ENCODE measurements at places on chromosomes 1 and 21.

GRCh38 chr1:31980835-31981455 lies 32.7 kb upstream of the KHDRBS1 start:
- no peak for DNase-seq

- DNase-seq, result no peak
Observed at GRCh38 chr1:197367627-197368026, 99.6 kb downstream of the CRB1 start.

GRCh38 chr1:47764461-47765046 lies 232.6 kb downstream of the TRABD2B start:
- DNase-seq, result no peak

DNA sequence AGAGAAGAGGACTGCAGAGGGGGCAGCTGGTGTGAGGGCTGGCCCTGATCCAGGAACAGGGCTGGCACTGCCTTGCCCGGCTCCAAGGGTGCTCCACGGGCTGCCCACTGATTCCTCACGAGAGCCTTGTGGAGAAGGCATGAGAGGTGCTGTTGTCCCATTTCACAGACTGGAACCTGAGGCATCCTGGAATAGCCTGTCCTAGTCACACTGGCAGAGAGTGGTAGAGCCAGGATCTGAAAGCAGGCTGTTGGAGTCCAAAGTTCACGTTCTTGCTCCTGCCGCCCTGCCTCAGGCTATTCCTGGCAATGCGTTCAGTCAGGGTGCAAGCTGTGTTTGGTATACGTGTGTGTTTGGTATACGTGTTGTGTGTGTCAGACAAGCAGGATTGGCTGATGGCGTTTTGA lies 1.8 kb downstream of the RER1 start:
- no peak for DNase-seq

- DNase-seq, result no peak
Observed at GRCh38 chr1:95003433-95003738, 69.4 kb downstream of the ALG14 start.

Measured in left renal pelvis (tissue), 4 donors.